Smooth muscle cell of the umbilical artery (primary cell): ENCODE measurements at places on chromosomes 7 and 10. TPM values are rescaled to one million over a fixed set of nuclear protein-coding genes. Genes with fewer than 3 reads are reported as not detected.

The CRHR2 gene
- total RNA-seq = not detected in 2 replicates

The CYP2C19 gene
- total RNA-seq = not detected in 2 replicates

The DDC gene
- not detected in 2 replicates for total RNA-seq

The HKDC1 gene
- 0.59 and 1.9 TPM in 2 replicates for total RNA-seq

The CYP2E1 gene
- 0.60 and 0.89 TPM in 2 replicates for total RNA-seq

The VPS37D gene
- 3.0 and 5.9 TPM in 2 replicates for total RNA-seq

The EPHA1 gene
- 0.09 TPM in 1 of 2 replicates, not detected in the other for total RNA-seq

The NKX1-2 gene
- total RNA-seq = not detected in 2 replicates

The OTUD1 gene
- 2.4 and 4.8 TPM in 2 replicates for total RNA-seq

The CDHR1 gene
- under 0.01 and 0.18 TPM in 2 replicates for total RNA-seq

The FAM20C gene
- 54.0 and 63.3 TPM in 2 replicates for total RNA-seq

The ZNF727 gene
- total RNA-seq = not detected in 2 replicates

The MINPP1 gene
- 52.7 and 52.9 TPM in 2 replicates for total RNA-seq

The HMX3 gene
- not detected in 2 replicates for total RNA-seq

The KLF14 gene
- under 0.01 TPM in 1 of 2 replicates, not detected in the other for total RNA-seq

The GIMAP4 gene
- total RNA-seq = 0.23 and 0.59 TPM in 2 replicates

The KIN gene
- total RNA-seq = 7.7 and 8.4 TPM in 2 replicates

The SCART1 gene
- 1.5 and 2.7 TPM in 2 replicates for total RNA-seq

The UTF1 gene
- not detected in 2 replicates for total RNA-seq

The CALHM3 gene
- not detected in 2 replicates for total RNA-seq

The WDR86 gene
- total RNA-seq = 8.6 TPM in 1 of 2 replicates, not detected in the other

The IGFBP3 gene
- 138 and 1,139 TPM in 2 replicates for total RNA-seq

The WDFY4 gene
- total RNA-seq = not detected in 2 replicates

The PPP1R9A gene
- total RNA-seq = 0.30 and 0.51 TPM in 2 replicates

The SFTPA1 gene
- total RNA-seq = not detected in 2 replicates

The DKK1 gene
- total RNA-seq = 172 and 266 TPM in 2 replicates

The TMEM184A gene
- 0.23 TPM in 1 of 2 replicates, not detected in the other for total RNA-seq

The LRMDA gene
- 0.30 and 0.92 TPM in 2 replicates for total RNA-seq

The BPGM gene
- total RNA-seq = 19.3 and 45.1 TPM in 2 replicates

The NPC1L1 gene
- under 0.01 TPM in 1 of 2 replicates, not detected in the other for total RNA-seq

The MYL10 gene
- total RNA-seq = not detected in 2 replicates

The CALML3 gene
- total RNA-seq = not detected in 2 replicates

The CCDC3 gene
- total RNA-seq = 0.05 TPM in 1 of 2 replicates, not detected in the other

The AKR1C3 gene
- 1.2 TPM in 2 replicates for total RNA-seq

The PTN gene
- total RNA-seq = 4.4 and 7.7 TPM in 2 replicates

The LYZL1 gene
- total RNA-seq = not detected in 2 replicates

The HK1 gene
- total RNA-seq = 106 and 220 TPM in 2 replicates

The MYOF gene
- total RNA-seq = 202 and 385 TPM in 2 replicates

The GIMAP2 gene
- under 0.01 TPM in 1 of 2 replicates, not detected in the other for total RNA-seq
